Stomach (tissue), 19 donors: ENCODE measurements at places on chromosomes 3 and 15. TPM values are rescaled to one million over a fixed set of nuclear protein-coding genes. Genes with fewer than 3 reads are reported as not detected.

The NTRK3 gene
- under 0.01 TPM for total RNA-seq

The VEPH1 gene
- total RNA-seq = 0.58 TPM

The AMOTL2 gene
- total RNA-seq = 71.4 TPM

The GREM1 gene
- 6.7 TPM for total RNA-seq

The GOLGA8J gene
- total RNA-seq = not detected

The MDFIC2 gene
- not detected for total RNA-seq

The AQP9 gene
- 3.2 TPM for total RNA-seq

The ACAN gene
- not detected for total RNA-seq

The GNL3 gene
- total RNA-seq = 92.0 TPM

The CACNA1D gene
- total RNA-seq = 5.2 TPM

The CASR gene
- not detected for total RNA-seq

The FBXO40 gene
- total RNA-seq = not detected
